ENCODE measurements at places on chromosomes 16 and 17. TPM values are rescaled to one million over a fixed set of nuclear protein-coding genes. Genes with fewer than 3 reads are reported as not detected.

The TEX14 gene
- total RNA-seq: 14.3 TPM

The GAST gene
- total RNA-seq: not detected

The ANKRD13B gene
- total RNA-seq: 2.7 TPM

The ABCC3 gene
- total RNA-seq: 66.1 TPM

The CCL16 gene
- total RNA-seq: not detected

The CCL4 gene
- 0.57 TPM for total RNA-seq

The TPSB2 gene
- total RNA-seq: 78.7 TPM

The CACNG5 gene
- not detected for total RNA-seq

The CA4 gene
- 0.96 TPM for total RNA-seq

The GUCY2D gene
- not detected for total RNA-seq

- H3K27me3 ChIP-seq: no peaks in the 10 kb centered on the region
- no peaks in the 10 kb centered on the region for H3K4me1 ChIP-seq
- H3K36me3 ChIP-seq: no peaks in the 10 kb centered on the region
- H3K4me3 ChIP-seq: no peak overlapping the region
- no peak for DNase-seq
- H3K27ac ChIP-seq: no peak overlapping the region
Measured at GRCh38 chr17:66437476-66438026, 135.1 kb downstream of the PRKCA start.

- H3K27me3 ChIP-seq: no peaks in the 10 kb centered on the region
- peaks cover 29% of the 10 kb centered on the region for H3K4me1 ChIP-seq
- H3K4me3 ChIP-seq: peak overlapping the region; percentile 82
- DNase-seq: peak; percentile 53
- H3K36me3 ChIP-seq: no peaks in the 10 kb centered on the region
Measured at GRCh38 chr16:75264999-75265910, 13.8 kb upstream of the BCAR1 start.

- H3K4me1 ChIP-seq: no peaks in the 10 kb centered on the region
- H3K27ac ChIP-seq: peak overlapping the region; percentile 26
- DNase-seq: no peak
- no peak overlapping the region for H3K4me3 ChIP-seq
- no peaks in the 10 kb centered on the region for H3K27me3 ChIP-seq
Measured at GRCh38 chr17:40014375-40014980, 762 bp upstream of the CSF3 start.

GRCh38 chr17:21549107-21549687 lies 143.1 kb upstream of the KCNJ18 start:
- no peaks in the 10 kb centered on the region for H3K4me1 ChIP-seq
- H3K27ac ChIP-seq: no peak overlapping the region
- no peaks in the 10 kb centered on the region for H3K27me3 ChIP-seq
- H3K36me3 ChIP-seq: no peaks in the 10 kb centered on the region
- no peak overlapping the region for H3K4me3 ChIP-seq
- no peak for DNase-seq

DNA sequence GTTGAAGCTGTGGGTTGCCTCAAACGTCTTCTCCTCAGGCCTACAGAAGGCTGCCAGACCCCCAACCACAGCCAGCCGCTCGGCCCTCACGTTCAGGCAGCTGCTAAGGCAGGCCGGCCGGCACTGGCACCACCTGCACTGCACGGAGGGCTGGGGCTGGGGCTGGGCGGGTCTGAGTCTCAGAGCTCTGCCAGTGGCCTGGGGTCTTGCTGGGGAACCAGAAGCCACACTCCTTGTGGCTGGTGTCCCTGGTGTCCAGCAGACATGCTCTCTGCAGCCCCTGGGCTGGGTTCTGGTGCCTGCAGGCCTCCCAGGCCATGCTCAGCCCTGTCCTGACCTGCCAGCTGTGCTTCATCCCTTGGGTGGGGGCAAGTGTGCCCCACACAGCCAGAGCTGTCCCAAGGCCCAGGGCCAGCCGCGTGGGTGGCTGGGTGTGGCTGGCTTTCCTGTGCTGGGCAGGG lies 42.0 kb downstream of the BAHCC1 start:
- no peaks in the 10 kb centered on the region for H3K36me3 ChIP-seq
- no peak for DNase-seq
- H3K27ac ChIP-seq: no peak overlapping the region
- H3K4me3 ChIP-seq: no peak overlapping the region

DNA sequence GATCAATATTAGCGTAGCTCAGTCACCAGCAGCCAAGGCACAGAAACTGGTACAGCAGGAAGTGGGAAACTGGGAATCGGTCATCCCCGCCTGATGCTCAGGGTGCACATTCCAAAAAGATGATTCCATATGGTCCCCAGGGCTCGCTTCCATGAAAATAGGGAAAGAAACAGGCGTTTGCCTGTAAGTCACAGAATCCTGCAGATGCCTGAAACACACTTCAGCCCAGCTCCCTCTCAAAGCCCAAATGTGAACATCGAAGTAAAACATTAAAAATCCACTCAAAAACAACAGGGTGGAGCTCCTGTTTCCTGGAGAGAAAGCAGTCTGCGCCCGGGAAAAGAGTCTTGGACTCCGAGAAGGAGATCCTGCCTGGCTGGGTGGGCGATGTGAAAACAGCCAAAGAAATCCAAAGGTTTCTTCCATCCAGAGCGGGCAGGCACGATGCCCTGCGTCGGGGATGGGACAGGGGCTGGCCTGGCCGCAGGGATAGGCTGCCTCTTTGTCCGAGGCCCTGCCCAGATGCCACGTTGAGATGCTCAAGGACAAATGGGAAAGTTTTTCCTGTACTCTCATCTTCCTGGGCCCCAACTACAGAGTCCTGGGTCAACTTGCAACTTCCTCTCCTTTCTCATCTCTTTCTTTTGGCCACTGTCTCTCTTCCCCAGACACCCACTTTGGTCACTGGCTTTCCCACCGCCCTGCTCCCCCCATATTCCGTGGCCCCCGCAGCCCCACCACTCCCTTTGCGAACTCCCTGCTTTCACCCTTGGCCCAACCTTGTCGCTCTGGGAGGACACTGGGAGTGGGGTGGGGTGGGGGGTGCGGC lies 743 bp downstream of the WIPI1 start:
- no peaks in the 10 kb centered on the region for H3K4me1 ChIP-seq
- H3K36me3 ChIP-seq: no peaks in the 10 kb centered on the region
- peak overlapping the region; percentile 96 for H3K27ac ChIP-seq
- peak; percentile 78 for DNase-seq

- H3K27ac ChIP-seq: no peak overlapping the region
- no peaks in the 10 kb centered on the region for H3K36me3 ChIP-seq
- no peaks in the 10 kb centered on the region for H3K4me1 ChIP-seq
Measured at GRCh38 chr17:13953841-13954240, 115.5 kb upstream of the COX10 start.

DNA sequence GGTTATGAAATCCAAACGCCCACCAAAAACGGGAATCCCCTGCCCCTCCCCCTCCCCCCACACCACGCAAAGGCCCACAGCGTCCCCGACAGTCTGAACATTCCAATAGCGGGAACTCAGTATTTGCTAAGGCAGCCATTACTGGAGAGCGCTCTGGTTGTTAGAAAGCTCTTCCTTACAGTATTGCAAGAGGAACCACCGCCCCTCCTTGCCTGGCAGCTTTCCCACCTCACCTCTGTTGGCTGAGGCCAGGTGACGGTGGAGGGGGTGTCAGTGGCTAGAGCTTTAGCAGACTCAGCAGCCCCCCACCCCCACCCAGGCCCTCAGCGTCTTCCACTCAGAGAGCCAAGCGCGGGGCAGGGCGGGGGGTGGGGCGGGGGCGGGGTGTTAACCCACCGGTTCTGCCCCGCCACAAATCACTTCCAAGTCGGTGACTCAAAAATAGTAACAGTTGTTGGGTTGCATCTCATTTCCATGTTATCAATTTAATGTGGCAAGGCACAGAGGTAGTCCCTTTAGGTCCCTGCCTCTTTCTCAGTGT lies 2.2 kb upstream of the PLEKHH3 start:
- peak overlapping the region; percentile 98 for H3K27ac ChIP-seq
- peak; percentile 24 for DNase-seq
- peaks cover 11% of the 10 kb centered on the region for H3K4me1 ChIP-seq
- no peaks in the 10 kb centered on the region for H3K36me3 ChIP-seq
- H3K27me3 ChIP-seq: no peaks in the 10 kb centered on the region

- H3K27ac ChIP-seq: no peak overlapping the region
- no peak for DNase-seq
- H3K4me1 ChIP-seq: no peaks in the 10 kb centered on the region
- H3K36me3 ChIP-seq: no peaks in the 10 kb centered on the region
- H3K27me3 ChIP-seq: no peaks in the 10 kb centered on the region
Measured at GRCh38 chr17:67270416-67270815, 25.4 kb upstream of the HELZ start.

- no peak overlapping the region for H3K4me3 ChIP-seq
- no peak for DNase-seq
- H3K27ac ChIP-seq: no peak overlapping the region
- H3K4me1 ChIP-seq: no peaks in the 10 kb centered on the region
Measured at GRCh38 chr17:63531022-63531965, 8.1 kb downstream of the KCNH6 start.

GRCh38 chr17:79715098-79715942 lies 15.4 kb upstream of the ENPP7 start:
- no peaks in the 10 kb centered on the region for H3K36me3 ChIP-seq
- H3K4me3 ChIP-seq: no peak overlapping the region
- DNase-seq: no peak
- H3K27ac ChIP-seq: no peak overlapping the region

DNA sequence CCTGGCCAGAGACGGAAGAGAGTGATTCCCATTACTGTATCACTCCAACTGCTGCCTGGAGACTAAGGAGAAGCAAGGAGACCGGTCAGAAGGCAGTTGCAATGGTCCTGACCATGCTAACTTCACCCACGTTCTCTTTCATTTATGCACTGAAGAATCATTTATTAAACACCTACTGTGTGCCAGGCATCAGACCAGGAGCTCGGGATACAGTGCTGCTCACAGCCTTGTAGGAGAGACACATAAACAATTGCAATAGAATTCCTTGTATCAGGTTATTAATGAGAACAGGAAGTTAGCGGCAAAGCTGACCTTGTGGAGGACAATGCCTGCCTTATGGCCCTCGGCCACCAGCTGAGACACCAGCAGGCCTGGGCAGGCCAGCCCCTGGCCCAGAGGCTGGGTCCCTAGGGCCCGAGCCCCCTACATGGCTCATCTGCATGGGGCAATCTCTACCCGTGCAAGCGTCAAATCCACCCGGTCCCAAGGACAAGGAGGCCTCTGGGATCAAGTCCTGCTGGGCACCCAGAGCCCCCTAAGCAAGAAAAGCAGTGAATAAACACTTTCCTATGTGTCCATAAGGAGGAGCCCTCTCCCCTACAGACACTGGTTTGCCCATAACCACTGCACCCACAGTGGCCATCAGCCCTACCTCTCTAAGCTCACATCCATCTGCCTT lies 8.6 kb upstream of the ENPP7 start:
- no peak overlapping the region for H3K27ac ChIP-seq
- no peaks in the 10 kb centered on the region for H3K27me3 ChIP-seq
- no peaks in the 10 kb centered on the region for H3K4me1 ChIP-seq

DNA sequence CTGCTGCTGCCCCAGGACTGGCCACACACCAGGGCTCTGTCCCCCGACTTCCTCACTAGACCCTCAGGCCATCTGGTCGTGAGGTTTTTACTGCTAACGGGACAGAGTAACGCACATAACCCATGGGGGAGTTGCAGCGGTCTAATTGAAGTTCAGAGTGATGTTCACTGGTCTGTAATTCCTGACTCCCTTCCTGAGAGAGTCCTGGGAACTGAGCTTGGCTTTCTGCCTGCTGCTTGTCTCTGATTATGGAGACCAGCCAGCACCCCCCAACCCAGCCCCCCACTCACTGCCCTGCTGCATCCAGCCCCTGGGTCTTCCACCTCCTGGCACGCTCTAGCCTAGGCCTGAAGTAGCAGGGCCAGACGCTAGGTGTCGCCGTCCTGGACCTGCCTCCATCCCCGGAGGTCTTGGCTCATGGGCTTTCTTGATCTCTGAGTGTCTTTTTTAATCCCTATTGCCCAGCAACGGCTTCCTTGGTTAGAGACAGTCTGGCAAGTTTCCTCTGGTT lies 192.9 kb downstream of the CCDC182 start:
- H3K27ac ChIP-seq: no peak overlapping the region
- H3K27me3 ChIP-seq: no peaks in the 10 kb centered on the region
- no peak for DNase-seq
- peaks cover 4% of the 10 kb centered on the region for H3K4me1 ChIP-seq

DNA sequence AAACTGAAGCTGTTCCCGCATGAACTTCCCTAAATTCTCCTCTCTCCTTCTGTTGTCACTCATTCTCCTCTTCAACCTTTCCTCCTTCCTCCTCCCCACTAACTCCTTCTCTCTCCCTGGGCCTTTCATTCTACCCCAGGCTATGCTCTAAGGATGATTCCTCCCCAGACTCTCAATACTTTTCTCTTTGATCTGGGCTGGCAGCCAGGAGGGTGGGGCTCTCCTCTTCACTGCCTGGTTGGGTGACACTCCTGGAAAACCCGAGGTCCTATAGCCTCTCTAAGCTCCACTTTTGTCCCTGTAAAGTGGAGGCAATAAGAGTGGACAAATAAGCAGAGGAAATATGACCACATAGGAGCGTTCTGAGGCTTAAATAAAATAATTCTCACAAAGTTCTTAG lies 46.2 kb downstream of the HSD17B2 start:
- no peak overlapping the region for H3K27ac ChIP-seq
- DNase-seq: no peak
- H3K4me1 ChIP-seq: no peaks in the 10 kb centered on the region
- H3K4me3 ChIP-seq: no peak overlapping the region
- no peaks in the 10 kb centered on the region for H3K36me3 ChIP-seq

DNA sequence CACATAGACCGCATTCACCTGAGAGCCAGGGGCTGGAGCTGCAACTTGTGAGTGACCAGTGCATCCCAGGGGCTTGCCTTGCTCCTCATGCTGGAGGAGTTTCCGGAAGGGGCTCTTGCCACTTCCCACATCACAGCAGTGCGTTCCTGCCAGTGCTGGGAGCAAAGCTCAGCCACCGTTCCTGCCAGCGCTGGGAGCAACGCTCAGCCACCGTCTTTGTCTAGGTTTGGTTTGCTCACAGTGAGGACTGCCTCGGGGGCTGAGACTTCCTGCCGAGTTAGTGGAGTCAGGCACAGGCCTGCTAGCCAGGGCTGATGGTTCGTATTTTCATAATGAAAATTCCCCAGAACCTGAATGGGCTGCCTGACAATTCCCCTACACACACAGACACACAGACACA lies 5.4 kb upstream of the CHRNE start:
- no peak for DNase-seq
- H3K27ac ChIP-seq: peak overlapping the region; percentile 62
- no peaks in the 10 kb centered on the region for H3K27me3 ChIP-seq
- peaks cover 3% of the 10 kb centered on the region for H3K4me1 ChIP-seq

Measured in prostate gland (tissue), 2 donors.